Cardiac fibroblast (primary cell): ENCODE measurements at places on chromosomes 7 and 10.

GRCh38 chr7:147197006-147197405 lies 1080.4 kb downstream of the CNTNAP2 start:
- DNase-seq = no peak

DNA sequence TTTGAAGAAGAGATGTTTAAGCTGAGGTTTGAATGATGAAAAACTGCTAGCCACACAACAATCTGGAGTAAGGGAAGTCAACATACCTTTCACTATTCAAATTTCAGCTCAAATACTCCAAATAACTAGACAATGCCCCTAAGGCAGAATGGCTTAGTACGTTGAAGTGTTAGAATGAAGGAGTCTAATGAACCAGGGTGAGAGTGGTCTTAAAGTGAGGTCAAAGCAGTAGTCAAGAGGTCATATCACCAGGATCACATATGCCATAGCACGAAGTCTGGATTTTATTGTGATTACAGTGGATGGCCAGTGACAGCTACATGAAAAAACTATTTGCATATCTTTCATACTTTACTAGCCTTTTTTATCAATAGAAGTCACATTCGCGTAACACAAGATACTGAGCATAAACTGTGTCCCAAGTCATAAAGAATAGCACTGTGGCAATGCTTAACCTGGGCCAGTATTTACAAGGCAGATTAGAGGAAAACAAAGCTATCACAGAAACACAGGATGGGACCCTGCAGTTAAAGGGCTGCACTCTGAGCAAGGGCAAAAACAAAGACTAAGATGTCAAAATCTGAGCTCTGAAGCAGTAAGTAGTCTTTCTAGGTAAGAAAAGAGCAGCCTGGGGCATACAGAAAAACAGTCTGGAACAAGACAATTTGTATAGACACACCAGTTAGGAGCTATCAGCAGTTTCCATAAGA lies 61.5 kb downstream of the HYCC1 start:
- DNase-seq = no peak

DNA sequence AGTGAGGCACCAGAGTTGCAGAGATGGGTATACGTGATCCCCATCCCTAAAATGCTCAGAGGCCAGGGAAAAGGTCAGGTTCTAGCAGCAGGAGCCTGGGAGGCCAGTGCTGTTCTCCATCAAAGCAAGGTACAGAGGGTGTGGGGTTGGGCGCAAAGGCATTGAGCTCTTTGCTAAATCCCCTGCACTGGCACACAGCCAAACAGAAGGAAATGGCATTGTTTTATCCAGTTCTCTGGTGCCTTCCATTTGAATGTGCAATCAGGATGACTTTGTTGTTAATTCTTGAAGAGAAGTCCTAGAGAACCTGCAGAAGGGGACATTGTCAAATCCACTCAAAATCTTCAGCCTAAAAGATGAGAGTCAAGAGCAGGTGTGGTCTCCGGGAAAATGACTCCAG lies 111.3 kb upstream of the CHST15 start:
- DNase-seq = no peak

- no peak for DNase-seq
These were observed 1.8 kb downstream of the LFNG start for GRCh38 chr7:2521341-2521745.

- DNase-seq = peak; percentile 88
These were observed 24.5 kb upstream of the EEPD1 start for GRCh38 chr7:36128448-36129047.

DNA sequence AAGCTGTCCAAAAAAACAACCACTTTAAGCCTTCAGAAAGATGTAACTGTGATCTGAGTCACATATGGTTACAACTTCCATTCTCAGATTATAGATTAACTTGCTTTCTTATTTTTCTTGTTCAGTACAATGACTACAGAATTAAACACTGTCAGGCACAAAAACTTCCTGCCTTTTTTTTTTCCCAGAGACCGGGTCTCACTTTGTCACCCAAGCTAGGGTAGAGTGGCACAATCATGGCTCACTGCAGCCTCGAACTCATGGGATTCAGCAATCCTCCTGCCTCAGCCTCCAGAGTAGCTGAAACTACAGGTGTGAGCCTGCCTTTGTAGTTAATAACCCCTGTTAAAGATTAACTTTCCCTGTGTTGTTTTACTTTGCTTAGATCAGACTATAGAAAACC lies 163.2 kb downstream of the AVL9 start:
- DNase-seq = peak; percentile 30

DNA sequence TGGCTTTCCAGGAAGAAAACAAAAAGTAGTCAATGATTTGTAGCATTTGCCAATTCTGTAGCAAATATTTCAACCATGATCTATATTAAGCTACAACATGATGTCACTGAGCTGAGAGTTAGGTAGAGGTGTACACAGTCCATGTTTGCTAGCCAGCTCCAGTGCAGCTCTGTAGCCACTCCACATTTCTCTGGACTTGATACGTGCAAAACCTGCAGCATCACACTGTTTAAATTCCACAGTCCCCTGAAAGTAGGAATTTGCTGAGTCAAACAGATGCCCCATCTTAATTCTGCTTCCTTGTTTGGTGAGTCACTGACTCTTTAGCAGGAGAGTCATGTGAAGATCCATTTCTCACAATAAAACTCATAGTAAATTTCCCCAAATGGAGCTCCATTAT lies 89.8 kb upstream of the LRRTM3 start:
- peak; percentile 49 for DNase-seq

GRCh38 chr10:59971915-59972314 lies 65.6 kb upstream of the CCDC6 start:
- DNase-seq = peak; percentile 44

- peak; percentile 56 for DNase-seq
These were observed 245.0 kb upstream of the SORCS1 start for GRCh38 chr10:107409522-107409921.

DNA sequence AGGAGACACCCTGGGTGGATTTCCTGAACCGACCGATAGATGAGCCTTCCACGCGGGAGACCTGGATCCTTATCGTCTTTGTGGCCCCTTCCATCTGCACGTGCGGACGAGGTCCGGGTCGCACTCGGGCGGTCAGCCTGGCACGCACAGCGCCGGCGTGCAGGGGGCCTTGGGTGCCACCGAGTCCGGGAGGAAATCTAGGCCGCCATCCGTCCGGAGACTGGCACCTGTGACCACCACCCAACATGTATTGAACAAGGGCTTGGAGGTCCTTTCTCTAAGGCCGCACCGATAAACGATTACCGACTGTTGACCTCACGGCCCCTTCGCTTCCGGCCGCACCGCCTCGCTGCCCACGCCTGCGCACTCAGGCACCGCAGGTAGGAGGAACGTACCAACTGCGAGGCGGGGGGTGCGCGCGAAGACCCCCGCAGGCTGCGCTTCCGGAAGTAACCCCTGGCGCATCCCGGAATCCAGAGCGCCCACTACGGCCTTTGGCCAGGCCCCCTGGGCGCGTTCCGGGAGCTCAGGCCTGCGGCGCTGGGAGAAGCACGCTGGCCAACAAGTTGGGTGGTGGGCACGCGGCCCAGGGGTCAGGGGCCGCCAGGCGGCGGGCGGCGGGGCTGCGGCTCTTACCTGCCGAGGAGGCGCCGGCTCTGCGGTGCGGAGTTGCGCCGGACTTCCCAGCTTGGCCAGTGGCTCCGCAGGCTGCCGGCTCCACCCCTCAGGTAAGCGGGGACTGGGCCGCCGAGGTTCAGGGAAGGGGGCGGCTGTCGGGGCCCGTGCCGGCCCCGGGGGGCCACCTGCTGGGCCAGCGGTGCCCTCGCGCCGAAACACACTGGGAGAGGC lies at the start of the genes ACTR3C and LRRC61:
Gene ACTR3C (minus strand): TSS at position 713 of the 849 bp plus-strand sequence. CDS start 28,249 bp downstream, outside the sequence.
Gene LRRC61 (plus strand): TSS at position 523 of the 849 bp plus-strand sequence. CDS start 13,507 bp downstream, outside the sequence.
- no peak for DNase-seq

- DNase-seq = peak; percentile 78
These were observed 56.7 kb downstream of the ZMYND11 start for GRCh38 chr10:191703-192518.

GRCh38 chr10:113094114-113094486 lies 144.1 kb downstream of the TCF7L2 start:
- peak; percentile 73 for DNase-seq

GRCh38 chr7:128151635-128152034 lies 89.4 kb upstream of the LEP start:
- no peak for DNase-seq

DNA sequence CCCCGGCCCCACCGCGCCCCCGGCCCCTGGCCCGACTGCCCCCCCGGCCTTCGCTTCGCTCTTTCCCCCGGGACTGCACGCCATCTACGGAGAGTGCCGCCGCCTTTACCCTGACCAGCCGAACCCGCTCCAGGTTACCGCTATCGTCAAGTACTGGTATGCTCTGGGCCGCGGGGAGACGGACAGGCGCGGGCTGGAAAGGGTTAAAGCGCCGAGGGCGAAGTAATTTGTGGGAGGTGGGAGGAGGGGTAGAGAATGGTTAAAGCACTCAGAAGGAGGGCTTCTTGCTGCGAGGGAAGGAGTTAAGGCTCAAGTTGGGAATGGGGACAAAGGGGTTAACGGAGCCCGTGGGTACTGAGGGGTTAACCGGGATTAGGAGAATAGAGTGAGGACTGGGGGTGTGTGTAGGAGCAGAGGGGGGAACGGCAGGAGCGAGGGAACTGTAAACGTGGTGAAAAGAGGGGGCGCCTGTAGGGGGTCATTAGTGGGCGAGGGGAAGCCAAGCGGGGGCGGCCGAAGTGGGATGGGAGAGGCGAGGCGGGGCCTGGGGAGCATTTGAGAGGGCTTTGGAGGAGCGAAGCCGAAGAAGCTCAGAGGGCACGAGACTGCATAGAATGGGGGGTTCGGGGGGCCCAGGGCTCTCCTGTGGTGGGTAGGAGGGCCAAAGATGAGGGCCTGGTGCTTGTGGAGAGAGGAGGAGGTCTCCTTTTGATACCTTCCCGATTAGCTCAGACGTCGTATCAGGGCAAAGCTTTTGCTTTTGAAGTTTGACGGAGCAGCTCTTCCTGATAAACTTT lies 605 bp downstream of the SUFU start:
- DNase-seq = no peak

DNA sequence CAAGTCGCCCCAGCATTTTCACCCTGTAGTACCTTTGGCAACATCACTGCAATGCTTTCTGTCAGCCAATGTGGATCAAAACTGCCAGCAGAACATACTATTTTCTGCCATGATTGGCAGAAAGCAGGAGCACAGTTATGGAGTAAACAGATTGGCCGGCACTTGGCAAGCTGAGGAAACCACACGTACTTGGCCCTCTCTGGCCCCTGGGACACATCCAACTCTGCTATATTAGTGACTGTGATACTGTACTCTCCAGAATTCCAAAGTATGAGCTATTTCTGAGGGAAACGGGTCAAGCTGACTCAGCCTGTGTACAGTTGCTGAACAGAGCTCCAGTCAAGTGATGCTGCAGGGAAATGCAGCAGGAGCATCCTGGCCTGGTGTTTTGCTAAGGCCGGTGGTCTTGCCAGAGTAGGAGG lies 39.8 kb upstream of the LANCL2 start:
- peak; percentile 91 for DNase-seq

- no peak for DNase-seq
These were observed 767.2 kb downstream of the NXPH1 start for GRCh38 chr7:9200626-9201025.

DNA sequence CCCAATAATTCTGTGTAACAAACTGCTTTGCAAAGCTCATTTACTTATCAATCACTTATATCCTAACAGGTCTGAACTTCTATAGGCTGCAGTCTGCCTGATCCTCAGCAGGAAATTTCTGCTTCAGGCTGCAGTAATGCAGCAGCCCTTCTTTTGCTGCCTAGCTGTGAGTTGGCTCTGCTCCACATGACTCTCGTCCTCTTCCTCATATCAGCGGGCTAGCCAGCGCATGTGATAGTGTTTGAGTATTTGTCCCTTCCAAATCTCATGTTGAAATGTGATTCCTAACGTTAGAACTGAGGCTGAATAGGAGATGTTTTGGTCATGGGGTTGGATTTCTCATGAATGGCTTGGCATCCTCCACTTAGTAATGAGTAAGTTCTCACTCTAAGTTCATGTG lies 387.8 kb downstream of the SEMA3D start:
- peak; percentile 2 for DNase-seq

GRCh38 chr7:100679927-100680575 lies 6.5 kb downstream of the GNB2 start:
- DNase-seq = peak; percentile 59

- peak; percentile 64 for DNase-seq
These were observed 6.3 kb upstream of the SFMBT2 start for GRCh38 chr10:7417103-7417623.

DNA sequence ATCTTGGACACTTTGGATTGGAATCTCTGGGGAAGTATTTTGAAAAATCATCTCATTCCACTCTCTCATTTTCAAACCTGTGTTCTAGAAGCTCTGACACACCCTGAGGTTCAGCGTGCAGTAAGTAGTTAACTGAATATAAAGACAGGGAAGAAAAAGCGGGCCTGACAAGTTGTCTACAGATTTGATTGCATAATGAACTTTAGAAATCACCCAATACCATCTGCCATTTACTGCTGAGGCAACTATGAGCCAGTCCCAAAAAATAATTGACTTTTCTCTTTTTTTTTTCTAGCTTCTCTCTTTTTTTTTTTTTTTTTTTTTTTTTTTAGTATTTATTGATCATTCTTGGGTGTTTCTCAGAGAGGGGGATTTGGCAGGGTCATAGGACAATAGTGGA lies 29.5 kb downstream of the CDC123 start:
- no peak for DNase-seq

- DNase-seq = peak; percentile 44
These were observed 85.6 kb upstream of the AGR3 start for GRCh38 chr7:16967300-16967811.

- DNase-seq = no peak
These were observed 72.8 kb downstream of the BICC1 start for GRCh38 chr10:58585435-58585834.

GRCh38 chr7:140217750-140218501 lies 41.1 kb upstream of the KDM7A start:
- DNase-seq = no peak

DNA sequence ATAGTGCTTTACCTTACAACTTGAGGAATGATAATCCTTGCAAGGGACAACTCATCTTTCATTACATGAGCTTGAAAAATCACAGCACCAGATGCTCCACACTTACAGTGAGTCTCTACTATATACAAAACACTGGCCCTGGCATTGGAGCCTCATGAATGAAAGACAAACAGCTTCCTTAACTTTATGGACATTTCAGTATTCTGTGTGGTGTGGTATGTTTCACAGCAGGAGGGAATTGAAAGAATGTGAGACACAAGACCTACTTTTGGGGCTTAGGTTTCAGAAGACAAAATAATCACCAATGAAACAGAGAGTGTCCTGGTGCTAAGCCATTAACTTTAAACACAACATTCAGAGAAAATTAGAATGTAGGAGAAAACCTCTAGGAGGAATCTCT lies 1249.6 kb downstream of the XPNPEP1 start:
- DNase-seq = no peak

- DNase-seq = no peak
These were observed 704.9 kb upstream of the LRRN3 start for GRCh38 chr7:110386006-110386405.
